ENCODE measurements at places on chromosomes 6 and 20.

GRCh38 chr6:42963855-42964605 lies 3.5 kb downstream of the GNMT start:
- no peak for DNase-seq

- DNase-seq: no peak
Observed at GRCh38 chr20:11331096-11331495, 586.6 kb upstream of the BTBD3 start.

DNA sequence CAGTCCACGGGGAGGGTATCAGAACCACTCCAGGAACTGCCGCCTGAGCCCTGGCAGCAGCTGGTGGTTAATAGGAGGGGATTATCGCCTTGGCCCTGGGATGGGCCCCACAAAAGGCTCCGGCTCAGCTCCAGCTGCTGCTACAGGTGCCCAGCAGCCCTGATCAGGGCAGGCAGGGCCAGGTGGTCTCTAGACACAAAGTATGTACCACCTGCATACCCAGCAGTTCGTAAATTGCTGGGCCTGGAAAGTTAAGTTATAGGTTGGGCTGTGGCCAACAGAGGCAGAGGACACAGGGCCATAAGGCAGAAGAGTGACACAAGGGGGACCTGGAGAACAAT lies 35.1 kb downstream of the RRBP1 start:
- peak; percentile 40 for DNase-seq

- DNase-seq: no peak
Observed at GRCh38 chr6:169427856-169428255, 174.2 kb upstream of the THBS2 start.

DNA sequence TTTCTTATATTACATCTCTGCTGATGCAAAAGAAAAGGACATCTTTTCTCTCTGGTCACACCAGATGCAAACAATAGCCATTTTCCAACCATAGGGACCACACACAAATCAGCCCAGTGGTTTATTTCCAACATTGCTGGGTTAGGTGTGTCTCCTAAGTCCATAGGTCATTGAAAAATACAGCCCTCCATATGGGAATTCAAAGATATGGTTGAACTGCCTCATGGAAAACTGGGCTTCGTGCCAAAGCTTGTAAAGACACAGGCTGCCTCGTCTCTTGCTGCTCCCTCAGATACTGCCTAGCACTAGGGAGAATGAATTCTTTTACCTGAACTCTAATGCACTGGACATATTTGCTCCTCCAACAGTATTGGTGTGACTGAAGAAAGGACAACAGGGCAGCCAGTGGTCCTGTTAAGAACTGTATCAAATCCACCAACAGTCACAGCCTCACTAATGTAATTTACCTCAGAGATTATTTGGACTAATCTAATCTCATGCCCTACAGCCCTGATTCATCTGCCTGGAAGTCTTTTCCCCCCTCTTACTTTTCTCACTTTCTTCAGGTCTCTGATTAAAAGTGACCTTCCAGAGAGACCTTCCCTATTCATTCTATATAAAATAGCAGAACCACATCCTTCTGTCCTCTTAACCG lies 48.3 kb upstream of the TBC1D32 start:
- peak; percentile 86 for DNase-seq

DNA sequence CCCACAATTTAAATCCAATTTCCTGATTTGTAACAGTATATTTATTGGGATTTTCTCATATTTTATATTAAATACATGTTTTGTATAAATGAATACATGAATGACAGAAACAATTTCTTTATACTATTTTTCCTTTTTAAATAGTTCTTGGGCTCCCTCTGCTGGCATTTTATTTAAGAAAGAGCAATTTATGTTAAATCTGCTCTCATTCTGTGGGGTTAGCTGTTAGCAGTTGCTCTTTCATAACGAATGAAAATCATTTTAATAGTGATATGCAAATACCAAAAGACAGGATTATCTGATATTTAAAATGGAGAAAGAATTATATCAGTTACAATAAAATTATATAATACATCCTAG lies 118.3 kb downstream of the RALGAPA2 start:
- DNase-seq: no peak

GRCh38 chr6:125519367-125519766 lies 217.6 kb upstream of the HDDC2 start:
- DNase-seq: no peak

GRCh38 chr20:5172903-5173463 lies 46.2 kb downstream of the CDS2 start:
- DNase-seq: no peak

- DNase-seq: no peak
Observed at GRCh38 chr6:85826997-85827396, 184.3 kb upstream of the SYNCRIP start.

GRCh38 chr6:90611543-90612312 lies 24.9 kb upstream of the MAP3K7 start:
- DNase-seq: no peak

DNA sequence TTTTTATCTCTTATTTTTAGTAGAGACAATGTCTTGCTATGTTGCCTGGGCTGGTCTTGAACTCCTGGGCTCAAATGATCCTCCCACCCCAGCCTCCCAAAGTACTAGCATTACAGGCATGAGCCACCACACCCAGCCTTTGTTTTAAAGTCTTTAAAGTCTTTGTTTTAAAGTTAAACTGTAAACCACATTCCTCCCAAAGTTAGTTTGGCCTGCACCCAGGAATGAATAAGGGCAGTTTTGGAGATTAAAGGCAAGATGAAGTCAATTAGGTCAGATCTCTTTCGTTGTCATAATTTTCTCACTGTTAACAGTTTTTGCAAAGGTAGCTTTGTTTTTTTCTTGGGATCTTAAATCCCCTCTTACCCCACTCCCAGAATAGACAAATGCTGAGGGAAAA lies 63.8 kb downstream of the UBR2 start:
- DNase-seq: no peak

- no peak for DNase-seq
Observed at GRCh38 chr6:108655806-108656651, 95.3 kb downstream of the FOXO3 start.

GRCh38 chr6:105786890-105787655 lies 299.1 kb upstream of the PRDM1 start:
- no peak for DNase-seq

DNA sequence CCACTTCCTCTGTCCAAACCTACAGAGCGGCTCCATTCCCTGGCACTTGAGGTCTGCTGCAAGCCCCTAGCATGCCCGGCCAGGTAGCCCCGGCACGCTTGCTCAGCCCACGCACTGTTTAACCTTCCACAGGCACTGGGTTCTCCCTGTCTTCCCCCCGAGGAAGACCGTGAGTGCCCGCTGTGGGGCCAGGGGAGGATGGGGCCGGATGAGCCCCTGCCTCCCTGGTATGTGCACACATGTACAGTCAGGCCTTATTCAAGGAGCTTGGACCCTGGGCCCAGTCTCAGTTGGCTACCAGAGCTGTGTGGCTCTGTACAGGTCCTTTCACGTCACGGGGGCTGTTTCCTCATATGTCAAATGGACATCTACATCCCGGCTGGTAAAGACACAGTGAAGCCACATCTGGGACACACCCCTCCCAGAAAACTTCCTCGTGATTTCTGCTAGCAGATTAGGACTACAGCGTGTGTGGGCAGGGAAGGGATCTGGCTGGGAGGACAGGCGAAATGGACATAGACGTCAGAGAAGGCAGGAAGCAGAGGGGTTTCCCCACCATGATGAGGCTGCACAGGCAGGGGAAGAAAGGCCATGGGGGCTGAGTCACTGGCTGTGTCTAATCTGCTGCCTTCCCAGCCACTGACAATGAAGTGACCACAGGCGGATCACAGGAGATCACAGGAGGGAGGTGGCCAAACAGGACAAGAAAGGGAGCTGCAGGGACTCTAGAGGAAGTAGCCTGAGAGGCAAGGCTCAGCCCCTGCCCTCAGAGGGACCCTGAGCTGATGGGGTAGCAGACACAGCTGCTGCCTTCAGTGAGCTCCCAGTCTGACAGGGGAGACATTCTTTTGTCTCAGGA lies 62.9 kb downstream of the MRPL14 start:
- DNase-seq: no peak

- no peak for DNase-seq
Observed at GRCh38 chr6:134177236-134177635, 124.8 kb upstream of the SLC2A12 start.

- DNase-seq: no peak
Observed at GRCh38 chr6:169454872-169455204, 201.2 kb upstream of the THBS2 start.

- DNase-seq: peak; percentile 90
Observed at GRCh38 chr6:30720738-30721197, 616 bp downstream of the TUBB start.

DNA sequence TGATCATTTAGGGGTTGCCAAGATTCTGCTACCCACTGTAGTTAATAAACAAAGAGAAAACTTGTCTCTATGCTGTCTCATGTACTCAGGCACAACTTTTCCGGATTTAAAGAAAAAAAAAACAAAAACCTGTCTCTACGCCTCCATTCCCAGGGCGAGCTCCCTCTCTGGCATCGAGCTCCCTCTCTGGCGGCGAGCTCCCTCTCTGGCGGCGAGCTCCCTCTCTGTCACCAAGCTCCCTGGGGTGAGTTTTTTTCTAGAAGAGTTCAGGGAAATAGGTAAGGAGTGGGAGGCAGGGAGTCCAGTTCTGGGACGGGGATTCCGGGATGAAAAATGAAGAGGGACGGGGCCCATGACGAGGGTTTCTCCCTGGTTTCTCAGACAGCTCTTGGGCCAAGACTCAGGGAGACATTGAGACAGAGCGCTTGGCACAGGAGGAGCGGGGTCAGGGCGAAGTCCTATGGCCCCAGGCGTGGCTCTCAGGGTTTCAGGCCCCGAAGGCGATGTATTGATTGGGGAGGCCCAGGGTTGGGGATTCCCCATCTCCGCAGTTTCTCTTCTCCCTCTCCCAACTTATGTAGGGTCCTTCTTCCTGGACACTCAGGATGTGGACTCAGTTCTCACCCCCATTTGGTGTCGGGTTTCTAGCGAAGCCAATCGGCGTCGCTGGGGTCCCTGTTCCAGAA lies 16.5 kb upstream of the HLA-A start:
- DNase-seq: peak; percentile 71

- DNase-seq: no peak
Observed at GRCh38 chr6:80508885-80509630, 402.6 kb downstream of the BCKDHB start.

DNA sequence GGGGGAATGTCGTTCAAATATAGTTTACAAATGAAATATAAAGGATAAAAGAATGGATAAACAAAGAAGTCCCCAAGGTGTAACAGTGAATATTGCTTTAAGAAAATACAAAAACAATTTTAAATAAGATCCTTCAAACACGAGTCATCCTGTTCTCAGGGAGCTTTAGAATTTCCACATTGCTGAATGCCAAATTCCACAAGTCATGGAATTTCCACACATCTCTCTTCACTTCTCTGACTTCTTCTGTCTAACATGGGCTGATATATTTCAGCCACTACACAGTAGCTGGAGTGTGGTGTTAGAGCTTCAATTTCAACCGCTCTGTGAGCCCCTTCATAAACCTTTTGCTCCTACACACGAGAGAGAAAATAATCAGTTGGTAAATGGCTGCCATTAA lies 28.0 kb downstream of the IL22RA2 start:
- DNase-seq: no peak
